ENCODE measurements at places on chromosomes 2 and 18. TPM values are rescaled to one million over a fixed set of nuclear protein-coding genes. Genes with fewer than 3 reads are reported as not detected.

GRCh38 chr18:75297731-75298130 is 87.1 kb downstream of the TSHZ1 start:
- no peak for DNase-seq

DNA sequence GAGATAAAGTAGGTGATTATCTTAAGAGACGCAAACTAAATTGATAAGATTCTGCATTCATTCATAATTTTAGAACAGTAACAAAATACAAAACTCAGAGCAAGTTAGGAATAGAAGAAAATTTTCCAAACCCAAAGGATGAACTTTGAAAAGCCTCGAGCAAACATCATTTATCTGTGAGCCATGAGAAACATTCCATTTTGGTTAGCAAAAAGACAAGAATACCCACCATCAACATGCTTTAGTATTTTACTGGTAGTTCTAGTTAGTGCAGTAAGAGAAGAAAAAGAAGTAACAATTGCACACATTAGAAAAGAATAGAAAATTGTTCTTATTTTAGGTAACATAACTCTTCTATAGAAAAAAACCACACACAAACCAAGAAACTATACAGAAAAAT is 291.3 kb upstream of the TCF4 start:
- DNase-seq = no peak

GRCh38 chr2:210663631-210664089 is 107.3 kb downstream of the CPS1 start:
- DNase-seq = no peak

- no peak for DNase-seq
Observed at GRCh38 chr2:107582487-107582886, 244.2 kb upstream of the RGPD4 start.

DNA sequence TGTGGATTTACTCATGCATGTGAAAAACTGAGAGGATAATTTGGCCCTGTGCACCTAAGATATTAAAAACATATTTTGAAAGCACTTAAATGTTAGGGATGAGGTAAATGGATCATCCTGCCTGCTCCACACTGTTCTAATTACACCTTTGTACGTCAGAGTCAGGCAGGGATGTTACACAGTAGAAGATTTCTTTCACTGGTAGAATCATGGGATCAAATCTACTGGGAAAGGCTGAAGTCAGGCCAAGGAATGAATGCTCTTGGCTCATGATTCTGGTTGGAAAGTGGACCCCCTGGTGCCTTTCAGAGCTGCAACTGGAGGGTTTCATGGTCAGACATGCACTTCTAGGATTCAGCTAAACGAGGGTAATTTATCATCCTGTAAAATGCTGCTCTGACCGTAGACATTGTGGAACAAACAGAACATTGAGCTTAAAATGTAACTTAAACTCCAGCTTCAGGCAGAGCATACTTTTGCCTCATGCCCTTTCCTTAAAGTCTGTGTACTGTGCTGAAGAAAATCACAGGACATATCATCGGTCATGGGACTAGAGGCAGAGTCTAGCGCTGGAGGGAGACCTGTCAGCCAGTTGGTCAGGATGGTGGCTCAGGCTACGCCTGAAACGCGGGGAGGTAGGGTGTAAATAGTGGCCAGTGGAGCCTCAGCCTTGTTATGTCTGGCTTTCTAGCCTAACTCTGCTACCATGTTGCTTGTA is 4.9 kb downstream of the KCNE4 start:
- no peak for DNase-seq

DNA sequence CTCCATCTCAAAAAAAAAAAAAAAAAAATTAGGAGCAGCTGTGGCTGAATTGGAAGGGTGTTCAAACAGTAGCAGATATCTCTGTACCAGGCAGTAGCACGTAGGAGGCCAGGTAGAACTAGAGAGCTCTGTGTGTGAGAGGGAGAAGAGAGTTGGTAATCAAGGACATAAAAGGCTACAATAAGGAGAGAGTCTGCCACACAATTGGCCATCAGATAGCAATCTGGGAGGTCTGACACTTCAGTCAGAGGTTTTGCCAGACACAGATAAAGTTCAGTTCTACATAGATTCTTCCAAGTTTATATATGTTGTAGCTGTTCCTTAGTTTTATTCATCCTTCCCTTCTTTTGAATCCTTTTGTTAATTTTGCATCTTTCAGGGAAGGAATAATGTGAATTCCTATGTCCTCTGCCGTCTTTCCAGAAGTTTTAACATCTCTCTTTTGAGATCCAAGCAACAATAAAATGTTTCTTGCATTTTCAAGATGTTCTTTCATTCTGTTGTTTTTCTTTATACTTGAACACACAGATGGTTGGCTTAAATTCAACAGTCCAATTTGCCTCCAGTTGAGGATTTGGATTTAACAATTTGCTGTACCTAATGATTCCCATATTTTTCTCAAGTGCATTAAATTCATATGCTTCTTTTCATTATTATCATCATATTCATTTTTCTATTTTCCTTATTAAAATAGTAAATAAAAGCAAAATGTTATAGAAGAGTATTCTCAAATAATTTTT is 600.3 kb upstream of the GCFC2 start:
- no peak for DNase-seq

GRCh38 chr2:223108351-223109050 is 56.5 kb downstream of the KCNE4 start:
- DNase-seq = no peak

GRCh38 chr18:2515908-2516625 is 55.2 kb downstream of the METTL4 start:
- DNase-seq = no peak

DNA sequence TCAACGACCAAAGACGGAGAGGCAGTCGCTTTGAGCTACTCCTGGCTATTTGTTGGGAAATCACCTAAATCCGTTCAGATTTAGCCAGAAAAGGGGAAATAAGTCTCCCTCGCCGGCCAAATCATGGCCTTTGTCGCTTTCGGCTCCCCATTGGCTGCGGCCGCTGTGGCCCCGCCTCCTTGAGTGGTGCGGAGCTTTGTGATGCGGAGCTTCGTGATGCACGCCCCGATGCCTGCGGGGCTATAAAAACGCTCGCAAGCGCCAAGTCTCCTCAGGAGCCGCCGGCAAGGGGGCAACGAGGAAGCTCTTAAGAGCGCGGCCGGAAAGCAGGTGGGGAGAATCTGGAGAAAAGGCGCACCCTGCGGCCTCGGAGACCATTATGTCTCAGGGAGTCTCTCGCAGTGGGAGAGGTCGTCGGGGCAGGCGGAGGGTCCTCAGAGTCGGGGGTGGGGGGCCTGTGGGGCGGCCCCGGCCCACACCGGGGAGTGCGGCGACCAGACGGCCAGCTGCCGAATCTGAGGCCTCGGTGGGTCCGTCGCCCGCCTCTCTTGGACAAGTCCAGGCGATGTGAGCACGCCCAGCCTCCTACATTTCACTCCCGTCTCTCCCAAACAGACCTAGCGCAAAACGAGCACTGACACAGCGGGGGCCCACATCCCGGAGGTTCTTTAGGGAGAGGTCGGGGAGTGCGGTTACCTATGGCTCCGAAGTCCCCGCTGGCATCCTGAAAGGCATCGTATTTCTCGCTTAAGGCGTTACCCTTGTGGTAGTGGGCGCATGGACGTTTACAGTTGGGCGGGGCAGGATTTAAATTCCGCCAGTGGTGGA is at the start of gene CABYR:
Gene CABYR (plus strand): TSS at position 274 of the 828 bp plus-strand sequence. CDS start 4,053 bp downstream, outside the sequence.
- peak; percentile 55 for DNase-seq

DNA sequence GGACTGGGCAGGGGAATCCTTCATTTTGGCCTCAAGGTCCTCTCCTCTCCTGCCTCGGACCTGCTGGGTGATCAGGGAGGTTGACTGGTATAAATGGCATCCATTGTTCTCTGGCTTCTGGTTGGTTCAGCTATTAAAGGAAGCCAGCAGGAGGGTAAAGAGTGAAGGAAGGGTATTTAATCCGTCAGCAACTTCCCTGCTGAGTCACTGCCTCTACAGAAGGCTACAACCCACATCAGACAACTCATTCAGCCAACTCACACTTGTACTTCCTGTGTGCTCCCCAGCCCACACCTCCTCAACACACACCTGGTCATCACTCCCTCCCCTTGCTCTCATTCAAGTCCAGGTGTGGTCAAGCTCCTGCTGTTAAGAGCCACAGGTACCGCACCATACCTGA is 68.3 kb upstream of the MRPS9 start:
- DNase-seq = no peak

- no peak for DNase-seq
Observed at GRCh38 chr2:121707344-121707919, 29.2 kb downstream of the NIFK start.

DNA sequence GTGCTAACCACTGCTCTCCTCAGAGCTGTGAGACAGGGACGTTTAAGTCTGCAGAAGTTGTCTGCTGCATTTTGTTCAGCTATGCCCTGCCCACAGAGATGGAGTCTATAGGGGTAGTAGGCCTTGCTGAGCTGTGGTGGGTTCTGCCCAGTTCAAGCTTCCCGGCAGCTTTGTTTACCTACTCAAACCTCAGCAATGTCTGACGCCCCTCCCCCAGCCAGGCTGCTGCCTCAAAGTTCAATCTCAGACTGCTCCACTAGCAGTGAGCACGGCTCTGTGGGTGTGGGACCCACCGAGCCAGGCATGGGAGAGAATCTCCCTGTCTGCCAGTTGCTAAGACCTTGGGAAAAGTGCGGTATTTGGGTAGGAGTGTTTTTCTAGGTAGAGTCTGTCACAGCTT is 387.8 kb upstream of the SLC39A10 start:
- DNase-seq = no peak

GRCh38 chr18:67682516-67682915 is 166.0 kb upstream of the DSEL start:
- DNase-seq = no peak

- no peak for DNase-seq
Observed at GRCh38 chr2:237961637-237962036, 5.2 kb upstream of the UBE2F start.

The CCDC141 gene
- 11.2 TPM for total RNA-seq

The ZNF396 gene
- 2.2 TPM for total RNA-seq

The DSG2 gene
- total RNA-seq = 47.9 TPM

The PDE6D gene
- total RNA-seq = 15.2 TPM

The ANKRD30BL gene
- not detected for total RNA-seq

The OSR1 gene
- total RNA-seq = 39.9 TPM

The RGPD3 gene
- 0.47 TPM for total RNA-seq
